ENCODE measurements at places on chromosomes 5 and 9.

DNA sequence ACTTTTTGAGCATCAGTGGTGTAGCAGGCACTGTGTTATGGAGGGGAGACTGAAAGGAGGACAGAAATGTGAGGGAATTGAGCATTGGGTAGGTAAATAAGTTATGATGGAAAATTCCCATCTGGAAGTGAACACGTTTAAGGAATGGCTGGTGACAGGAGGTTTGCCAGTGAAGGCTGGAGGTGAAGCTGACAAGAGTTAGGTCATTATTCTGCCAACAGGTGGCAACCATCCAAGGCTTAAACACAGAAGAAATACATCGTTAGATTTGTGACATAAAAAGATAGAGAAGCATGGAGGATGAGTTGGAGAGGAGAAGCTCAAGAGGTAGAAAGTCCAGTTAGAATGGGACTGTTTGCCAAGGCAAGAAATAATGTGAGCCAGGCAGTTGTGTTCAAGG, 455.3 kb upstream of the SGCD start:
- no peaks in the 10 kb centered on the region for H3K36me3 ChIP-seq
- H3K4me3 ChIP-seq: no peak overlapping the region
- no peak for DNase-seq
- H3K4me1 ChIP-seq: no peaks in the 10 kb centered on the region
- H3K27ac ChIP-seq: no peak overlapping the region

DNA sequence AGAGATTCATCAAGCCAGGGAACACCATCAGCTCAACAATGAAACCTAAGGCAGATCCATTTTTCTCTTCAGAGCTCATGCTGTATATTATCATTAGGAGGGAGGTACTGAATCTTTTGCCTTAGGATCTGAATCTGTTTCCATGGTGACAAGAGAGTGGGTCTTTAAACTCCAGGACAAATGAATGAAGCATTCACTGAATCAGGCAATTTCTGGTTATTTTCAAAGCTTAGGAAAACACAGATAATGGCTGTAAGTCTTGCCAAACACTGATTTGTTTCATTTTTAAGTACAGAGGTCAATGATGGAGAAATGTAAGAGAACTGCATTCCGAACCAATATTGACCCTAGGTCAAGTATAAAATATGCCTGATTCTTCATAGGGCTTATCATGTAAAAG, 84.9 kb downstream of the GNA14 start:
- H3K4me1 ChIP-seq: peaks cover 17% of the 10 kb centered on the region
- H3K27ac ChIP-seq: no peak overlapping the region
- H3K27me3 ChIP-seq: peaks cover 5% of the 10 kb centered on the region

GRCh38 chr9:124562328-124562727, 55.1 kb upstream of the NR5A1 start:
- H3K4me3 ChIP-seq: no peak overlapping the region
- H3K27ac ChIP-seq: no peak overlapping the region
- DNase-seq: peak; percentile 18

DNA sequence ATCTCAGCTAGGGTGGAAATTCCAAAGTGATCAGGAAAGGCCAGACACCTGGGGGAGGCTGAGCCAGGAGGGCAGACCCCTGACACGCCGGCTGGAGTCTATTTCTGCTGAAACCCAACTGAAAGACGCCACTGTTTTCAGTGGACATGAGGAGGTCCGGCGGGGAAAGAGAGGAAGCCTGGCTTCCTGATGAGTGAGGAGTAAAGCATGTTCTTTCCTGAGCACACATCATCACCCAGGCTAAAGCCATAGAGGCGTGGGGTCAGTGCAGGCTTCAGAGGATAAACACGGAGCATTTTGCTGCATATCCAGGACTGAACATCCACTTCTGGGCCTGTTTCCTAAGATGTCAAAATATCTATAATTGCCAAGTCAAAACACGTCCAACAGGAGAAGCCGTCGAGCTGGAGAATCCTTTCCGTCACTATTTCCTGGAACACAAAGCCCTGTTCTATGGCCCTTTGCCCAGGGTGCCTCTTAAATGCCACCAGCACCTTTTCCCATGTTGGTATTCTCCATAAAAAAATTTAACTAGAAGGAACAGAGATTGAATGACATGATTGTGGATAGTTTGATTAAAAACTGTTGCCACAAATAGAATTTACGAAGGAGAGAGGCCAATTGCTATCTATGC, 597.9 kb upstream of the ADAMTS16 start:
- H3K27ac ChIP-seq: no peak overlapping the region
- no peak overlapping the region for H3K4me3 ChIP-seq
- DNase-seq: no peak
- H3K36me3 ChIP-seq: no peaks in the 10 kb centered on the region

Data from neural crest cell (in vitro differentiated cells).